Tibial nerve (tissue), 4 donors: ENCODE measurements at places on chromosomes 12 and 14. TPM values are rescaled to one million over a fixed set of nuclear protein-coding genes. Genes with fewer than 3 reads are reported as not detected.

The DCN gene
- total RNA-seq, result 2,013 TPM

The CCDC175 gene
- total RNA-seq, result not detected

The FBXW8 gene
- 27.8 TPM for total RNA-seq

GRCh38 chr14:94582199-94582750, 1.0 kb downstream of the SERPINA5 start:
- DNase-seq, result no peak

GRCh38 chr12:91127751-91128150, 16.5 kb upstream of the LUM start:
- DNase-seq, result no peak

DNA sequence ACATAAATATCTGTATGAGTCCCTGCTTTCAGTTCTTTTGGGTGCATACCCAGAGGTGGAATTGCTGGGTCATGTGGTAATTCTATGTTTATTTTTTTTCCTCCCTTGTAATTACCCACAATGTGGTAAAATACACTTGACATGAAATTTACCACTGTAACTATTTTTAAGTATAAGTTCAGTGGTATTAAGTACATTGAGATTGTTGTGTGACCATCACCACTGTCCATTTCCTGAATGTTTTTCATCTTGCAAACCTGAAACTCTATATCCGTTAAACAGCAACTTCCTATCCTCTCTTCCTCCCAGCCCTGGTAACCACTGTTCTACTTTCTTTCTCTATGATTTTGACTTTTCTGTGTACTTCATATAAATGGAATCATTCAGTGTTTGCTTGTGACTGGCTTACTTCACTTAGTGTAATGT, 51.4 kb downstream of the BORCS5 start:
- no peak for DNase-seq

DNA sequence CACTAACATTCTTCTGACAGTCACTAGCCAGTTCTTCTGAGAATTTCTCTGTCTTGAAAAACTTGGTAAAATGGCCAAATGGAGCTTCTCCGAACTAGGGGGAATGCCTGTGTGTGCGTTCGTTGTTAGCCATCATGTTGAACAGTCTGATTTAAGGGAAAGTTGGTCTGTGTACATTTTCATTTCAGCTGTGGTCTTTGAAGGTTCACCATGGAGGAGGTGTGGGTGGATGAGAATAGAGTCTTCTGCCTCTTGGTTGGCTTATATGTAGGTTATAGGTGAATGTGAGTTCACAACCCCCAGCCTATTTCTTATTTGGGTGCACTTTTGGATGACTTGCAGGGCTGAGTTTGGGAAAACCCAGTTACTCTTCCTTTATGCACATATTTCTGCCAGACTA, 12.9 kb downstream of the ETV6 start:
- no peak for DNase-seq

DNA sequence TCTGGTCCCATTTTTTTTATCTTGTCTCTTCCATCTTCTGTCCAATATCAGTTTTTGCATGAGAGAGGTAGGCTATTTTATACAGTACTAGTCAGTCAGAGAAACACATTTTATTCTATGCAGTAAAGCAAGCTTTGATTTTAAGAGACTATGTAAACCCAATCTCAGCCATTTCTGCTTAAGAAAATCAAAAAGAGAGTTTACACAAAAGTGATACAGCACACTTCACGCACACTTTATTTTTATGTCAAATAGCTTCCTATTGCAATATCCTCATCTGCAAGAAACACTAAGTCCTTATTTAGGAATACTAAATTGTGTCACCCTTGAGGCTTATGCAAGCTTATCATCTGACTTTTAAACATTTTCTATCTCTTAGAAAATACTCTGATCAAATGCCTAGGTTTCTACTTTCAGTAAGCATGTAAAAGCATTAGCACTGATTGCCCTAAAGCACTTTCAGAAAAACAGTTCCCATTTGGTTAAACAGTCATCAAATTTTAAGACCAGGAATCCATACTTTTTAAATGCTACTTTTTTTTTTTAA, 78.3 kb downstream of the MED13L start:
- no peak for DNase-seq

DNA sequence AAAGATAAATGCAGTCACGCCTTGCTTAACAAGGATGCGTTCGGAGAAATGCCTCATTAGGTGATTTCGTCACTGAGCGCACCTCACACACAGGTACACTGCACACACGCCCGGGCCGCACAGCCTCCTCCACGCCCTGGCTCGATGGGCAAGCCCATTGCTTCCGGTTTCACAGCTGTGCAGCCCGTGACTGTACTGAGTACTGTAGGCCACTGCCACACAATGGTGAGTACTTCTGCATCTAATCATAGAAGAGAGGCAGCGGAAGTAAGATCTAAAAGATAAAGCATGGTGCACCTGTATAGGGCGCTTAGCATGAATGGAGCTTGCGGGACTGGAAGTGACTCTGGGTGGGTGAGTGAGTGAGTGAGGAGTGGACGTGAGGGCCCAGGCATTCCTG, 4.3 kb downstream of the RIMBP2 start:
- no peak for DNase-seq

DNA sequence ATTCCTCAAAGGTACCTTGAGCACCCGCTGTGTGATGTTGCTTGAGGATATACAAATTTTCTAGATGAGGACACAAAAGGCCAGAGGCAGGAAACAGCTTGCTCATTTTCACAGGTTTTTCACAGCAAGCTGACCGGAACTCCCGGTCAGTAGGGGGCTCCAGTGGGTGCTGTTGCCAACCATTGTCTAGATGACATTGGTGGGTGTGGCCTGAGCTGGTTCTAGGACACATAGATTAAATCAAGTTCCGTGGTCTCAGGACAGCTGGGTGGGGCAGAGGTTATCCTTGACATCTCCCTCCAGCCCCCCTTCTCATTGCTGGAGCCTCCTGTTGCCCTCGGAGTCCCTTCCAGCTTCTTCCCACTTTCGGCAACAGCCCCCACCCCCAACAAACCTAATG, 153.6 kb upstream of the FKBP4 start:
- DNase-seq, result peak; percentile 17

GRCh38 chr14:85535991-85536832, 6.3 kb downstream of the FLRT2 start:
- no peak for DNase-seq
